Karpas-422 (cell line): ENCODE measurements at places on chromosomes 11 and 22.

DNA sequence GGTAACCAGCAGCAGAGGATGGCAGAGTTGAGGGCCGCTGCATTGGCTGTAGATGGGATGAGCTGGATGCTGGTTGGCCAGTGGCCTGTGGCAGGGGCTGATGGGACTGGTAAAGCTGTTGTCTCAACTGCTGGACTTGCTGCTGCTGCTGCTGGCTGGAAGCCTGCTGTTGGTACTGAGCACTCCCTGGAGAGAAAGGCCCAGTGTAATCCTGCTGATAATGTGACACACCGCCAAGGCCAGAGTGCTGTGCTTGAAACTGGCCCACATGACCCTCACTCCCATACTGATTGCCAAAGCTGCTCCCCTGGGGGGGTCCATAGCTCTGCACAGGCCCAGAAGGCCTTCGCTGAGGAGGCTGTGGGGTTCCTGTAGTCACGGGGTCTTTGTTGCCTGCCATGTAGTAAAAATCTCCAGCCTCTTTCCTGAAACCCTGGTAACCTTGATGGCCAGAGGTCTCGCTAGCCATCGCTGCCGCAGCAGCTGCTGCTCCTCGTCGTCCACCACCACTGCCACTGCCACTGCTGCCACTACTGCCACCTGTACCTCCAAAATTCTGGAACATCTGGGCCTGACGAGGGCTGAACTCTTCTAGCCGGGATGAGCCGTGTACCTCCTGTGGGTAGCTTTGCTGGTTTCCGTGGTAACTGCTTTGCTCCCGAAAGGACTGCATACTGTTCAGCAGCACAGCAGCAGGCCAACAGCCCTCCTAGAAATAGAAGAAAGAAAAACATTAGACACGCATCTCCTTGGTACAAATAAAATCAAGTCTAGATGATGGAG is 55.6 kb downstream of the TCF20 start:
- H3K4me1 ChIP-seq = peaks cover 17% of the 10 kb centered on the region
- H3K36me3 ChIP-seq = peaks cover 8% of the 10 kb centered on the region
- no peak for DNase-seq
- H3K4me3 ChIP-seq = no peak overlapping the region
- no peaks in the 10 kb centered on the region for H3K27me3 ChIP-seq

DNA sequence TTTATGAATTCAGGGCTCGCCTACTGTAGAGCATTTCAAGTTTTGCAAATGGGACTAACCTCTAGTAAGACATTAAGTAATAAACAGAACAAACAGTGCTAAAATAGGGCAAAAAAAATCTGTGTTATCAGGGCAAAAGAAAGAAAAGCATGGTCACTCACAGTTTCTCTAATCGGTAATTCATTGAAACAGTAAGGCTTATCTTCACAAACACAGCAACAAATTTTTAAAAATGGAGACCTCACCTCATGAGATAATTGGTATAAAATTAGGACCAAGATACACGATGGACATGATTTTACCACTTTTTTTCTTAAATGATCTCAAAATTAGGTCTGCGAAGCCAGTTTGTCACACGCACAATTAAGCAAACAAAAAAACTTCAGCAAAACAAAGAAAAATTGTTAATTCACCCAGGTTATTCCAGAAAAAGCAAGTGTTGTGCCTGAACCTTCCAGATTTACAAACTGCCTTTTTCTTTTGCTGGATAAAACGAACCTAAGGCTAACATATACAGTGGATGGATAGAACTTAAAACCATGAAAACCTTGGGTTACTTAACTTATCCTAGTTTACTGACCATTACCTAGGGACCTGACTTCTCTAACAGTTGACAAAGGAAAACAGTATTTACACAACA is 1.4 kb downstream of the TMEM123 start:
- peak overlapping the region; percentile 64 for H3K27ac ChIP-seq
- H3K4me1 ChIP-seq = peaks cover 73% of the 10 kb centered on the region
- H3K36me3 ChIP-seq = peaks cover 36% of the 10 kb centered on the region
- peak overlapping the region; percentile 85 for H3K4me3 ChIP-seq

DNA sequence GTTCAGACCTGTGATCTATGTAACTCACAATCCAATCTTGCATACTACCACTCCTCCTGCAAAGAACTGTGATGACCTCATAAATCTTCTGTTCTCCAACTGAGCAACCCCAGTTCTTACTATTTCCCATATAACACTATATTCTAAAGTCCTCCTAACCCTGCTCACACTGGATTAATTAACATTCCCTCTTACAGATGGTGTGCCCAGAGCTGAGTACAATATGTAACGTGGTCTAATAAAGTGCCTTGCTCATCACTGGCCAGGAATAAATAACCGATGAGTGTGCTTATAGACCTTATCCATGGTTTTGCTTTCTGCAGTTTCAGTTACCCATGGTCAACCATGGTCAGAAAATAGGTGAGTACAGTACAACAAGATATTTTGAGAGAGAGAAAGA is 28.6 kb downstream of the PRCP start:
- H3K36me3 ChIP-seq = no peaks in the 10 kb centered on the region
- peaks cover 7% of the 10 kb centered on the region for H3K4me1 ChIP-seq
- no peak for DNase-seq
- H3K27me3 ChIP-seq = no peaks in the 10 kb centered on the region
- H3K27ac ChIP-seq = no peak overlapping the region

DNA sequence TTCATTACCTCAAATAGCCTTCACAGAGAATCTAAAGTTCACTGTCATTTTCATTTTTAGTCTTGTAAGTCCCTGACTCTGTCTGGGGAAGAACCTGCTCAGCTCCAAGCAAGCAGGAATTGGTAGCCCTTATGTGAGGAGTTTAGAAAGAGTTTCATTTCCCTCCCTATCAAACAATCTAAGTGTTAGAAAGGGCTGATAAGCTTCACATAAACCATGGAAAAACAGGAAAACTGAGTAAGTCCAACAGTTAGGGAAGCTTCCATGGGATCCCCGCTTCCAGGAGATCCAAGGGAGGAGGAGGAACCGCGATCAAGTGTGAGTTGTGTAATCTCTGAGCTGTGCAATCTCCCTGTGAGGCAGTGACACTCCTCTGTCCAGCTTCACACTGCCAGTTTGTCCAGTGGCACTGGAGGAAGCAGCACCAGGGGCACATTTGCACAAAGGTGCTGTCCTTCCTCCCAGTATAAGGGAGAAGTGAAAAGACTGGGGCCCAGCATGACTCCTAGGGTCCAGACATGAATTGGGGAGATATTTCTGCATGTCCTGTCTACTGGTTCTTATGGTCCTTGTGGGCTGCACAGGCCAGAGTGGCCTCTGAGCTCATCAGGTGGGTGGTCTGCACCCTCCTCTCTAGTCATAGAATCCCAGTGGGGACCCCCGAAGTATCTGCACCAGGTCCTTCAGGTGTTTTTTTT is 4.3 kb downstream of the PRAME start:
- no peak for DNase-seq
- no peak overlapping the region for H3K4me3 ChIP-seq
- H3K36me3 ChIP-seq = no peaks in the 10 kb centered on the region
- H3K27ac ChIP-seq = no peak overlapping the region

GRCh38 chr11:124919898-124920297 is 848 bp downstream of the HEPN1 start:
- H3K27ac ChIP-seq = no peak overlapping the region
- H3K4me3 ChIP-seq = no peak overlapping the region
- H3K27me3 ChIP-seq = no peaks in the 10 kb centered on the region
- H3K36me3 ChIP-seq = no peaks in the 10 kb centered on the region
- no peak for DNase-seq

DNA sequence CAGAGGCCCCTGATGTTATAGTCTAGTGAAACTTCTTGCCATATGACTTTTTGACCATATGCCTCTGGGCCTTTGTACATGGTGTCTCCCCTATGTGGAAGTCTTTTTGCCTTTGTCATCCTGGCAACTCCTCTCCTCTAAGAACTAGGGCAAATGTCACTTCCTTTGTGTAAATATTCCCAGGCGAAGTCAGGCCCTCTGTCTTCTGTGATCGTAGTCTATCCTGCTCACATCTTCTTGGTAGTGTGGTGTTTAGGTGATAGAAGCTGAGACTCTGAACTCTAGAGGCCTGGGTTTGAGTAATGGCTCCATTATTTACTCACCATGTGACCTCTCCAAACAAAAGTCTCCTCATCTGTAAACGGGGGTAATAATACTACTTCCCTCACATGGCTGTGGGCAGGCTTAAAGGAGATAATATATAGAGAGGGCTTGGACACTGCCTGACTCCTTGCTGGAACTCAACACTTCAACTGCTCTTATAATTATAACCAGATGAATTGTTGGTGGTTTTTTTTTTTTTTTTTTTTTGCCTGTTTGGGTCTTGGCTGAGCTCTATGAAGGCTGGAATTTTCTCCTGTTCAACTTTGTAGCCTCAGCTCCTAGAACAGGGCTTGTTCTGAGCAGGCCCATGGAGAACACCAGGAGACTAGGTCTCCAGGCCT is 43.8 kb downstream of the INSC start:
- H3K27me3 ChIP-seq = no peaks in the 10 kb centered on the region
- H3K4me1 ChIP-seq = no peaks in the 10 kb centered on the region
- H3K27ac ChIP-seq = no peak overlapping the region
- no peak overlapping the region for H3K4me3 ChIP-seq
- DNase-seq = no peak

DNA sequence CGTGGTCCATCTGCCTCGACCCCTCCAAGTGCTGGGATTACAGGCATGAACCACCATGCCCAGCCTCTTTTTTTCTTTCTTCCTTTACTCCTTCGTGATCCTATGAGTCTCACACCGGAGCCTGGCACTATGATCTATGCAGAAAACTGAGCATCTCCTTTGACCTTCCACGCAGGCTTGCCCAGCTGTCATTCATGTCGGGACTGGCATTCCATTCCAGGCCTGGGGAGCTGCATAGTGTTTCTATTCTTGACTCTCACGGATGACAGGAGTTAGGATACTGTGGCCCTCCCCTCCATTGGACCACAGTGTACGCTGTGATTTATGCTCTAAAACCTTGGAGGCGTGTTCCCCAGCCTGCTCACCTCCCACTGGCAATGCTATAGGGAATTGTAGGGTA is 611.8 kb downstream of the BRD1 start:
- DNase-seq = no peak
- no peaks in the 10 kb centered on the region for H3K4me1 ChIP-seq
- H3K4me3 ChIP-seq = no peak overlapping the region
- H3K36me3 ChIP-seq = no peaks in the 10 kb centered on the region
- H3K27me3 ChIP-seq = no peaks in the 10 kb centered on the region
- no peak overlapping the region for H3K27ac ChIP-seq

DNA sequence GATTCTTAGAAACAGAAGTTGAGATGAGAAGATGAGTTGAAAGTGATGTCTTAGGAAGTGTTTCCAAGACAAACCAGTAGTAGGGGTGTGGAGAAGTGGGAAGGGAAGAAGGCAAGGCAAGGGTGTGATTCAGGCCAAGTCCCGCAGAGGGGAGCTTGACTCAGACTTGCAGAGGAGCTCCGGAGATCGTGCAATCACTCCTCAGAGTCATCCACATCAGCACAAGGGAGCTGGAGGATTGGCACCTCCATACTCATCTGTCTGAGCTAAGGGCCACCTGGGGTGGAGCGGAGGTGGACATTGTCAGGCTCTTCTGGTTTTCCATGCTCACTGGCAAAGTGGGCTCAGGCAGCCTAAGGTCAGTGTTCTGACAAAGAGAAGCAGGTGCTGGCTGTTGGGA is 44.4 kb downstream of the CHRDL2 start:
- H3K4me3 ChIP-seq = no peak overlapping the region
- no peaks in the 10 kb centered on the region for H3K4me1 ChIP-seq
- no peaks in the 10 kb centered on the region for H3K36me3 ChIP-seq
